ENCODE measurements at places on chromosomes 3 and 15.

GRCh38 chr3:177283983-177284382 is 86.7 kb upstream of the TBL1XR1 start:
- DNase-seq = no peak

DNA sequence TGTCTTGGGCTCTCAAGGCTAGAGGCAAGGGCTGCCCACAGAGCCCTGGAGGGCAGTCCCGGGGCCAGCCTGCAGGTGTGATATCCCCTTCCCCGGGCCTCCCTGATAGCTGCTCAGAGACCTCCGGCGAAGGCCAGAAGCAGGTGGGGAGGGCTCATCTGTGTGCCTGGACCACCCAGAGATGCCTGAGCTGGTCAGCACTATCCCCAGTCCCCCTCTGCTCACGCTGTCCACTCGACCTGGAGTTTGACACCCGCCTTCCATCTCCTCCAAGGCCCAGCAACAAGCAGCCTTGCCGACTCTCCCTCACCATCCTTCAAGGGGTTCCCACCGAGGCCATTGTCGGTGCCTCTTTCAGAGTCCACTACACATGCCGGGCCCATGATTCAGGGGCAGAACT is 39.4 kb downstream of the DNAH1 start:
- no peak for DNase-seq

DNA sequence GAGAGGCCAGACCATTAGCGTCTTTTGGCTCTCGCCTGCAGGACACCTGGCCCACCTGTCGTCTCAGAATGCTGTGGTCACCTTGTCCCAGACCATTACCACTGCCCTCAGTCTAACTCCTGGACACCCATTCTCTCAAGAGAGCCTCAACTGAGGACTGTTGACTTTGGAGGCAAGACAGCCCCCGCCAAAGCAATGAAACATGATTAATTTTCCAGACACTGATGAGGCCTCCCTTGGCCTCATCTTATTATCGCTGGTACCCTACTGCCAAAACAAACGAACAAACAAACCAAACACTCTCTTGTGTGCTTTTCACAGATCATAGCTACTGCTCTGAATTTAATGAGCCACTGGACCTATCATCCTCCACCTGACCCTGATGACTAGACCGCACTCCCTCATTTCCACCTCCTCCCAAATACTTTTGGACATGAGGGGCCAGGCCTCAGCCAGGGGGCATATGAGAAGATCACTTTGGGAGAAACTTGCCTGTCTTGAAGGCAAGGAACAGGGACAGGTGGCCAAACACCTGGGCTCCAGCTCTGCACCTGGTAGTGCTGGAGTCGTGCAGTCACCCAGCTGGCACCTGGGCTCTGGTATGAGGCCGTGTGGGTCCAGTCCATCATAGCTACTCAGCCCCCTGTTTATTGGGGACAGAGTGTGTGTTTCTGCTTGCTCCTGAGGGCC is 27.6 kb downstream of the ALS2CL start:
- no peak for DNase-seq

DNA sequence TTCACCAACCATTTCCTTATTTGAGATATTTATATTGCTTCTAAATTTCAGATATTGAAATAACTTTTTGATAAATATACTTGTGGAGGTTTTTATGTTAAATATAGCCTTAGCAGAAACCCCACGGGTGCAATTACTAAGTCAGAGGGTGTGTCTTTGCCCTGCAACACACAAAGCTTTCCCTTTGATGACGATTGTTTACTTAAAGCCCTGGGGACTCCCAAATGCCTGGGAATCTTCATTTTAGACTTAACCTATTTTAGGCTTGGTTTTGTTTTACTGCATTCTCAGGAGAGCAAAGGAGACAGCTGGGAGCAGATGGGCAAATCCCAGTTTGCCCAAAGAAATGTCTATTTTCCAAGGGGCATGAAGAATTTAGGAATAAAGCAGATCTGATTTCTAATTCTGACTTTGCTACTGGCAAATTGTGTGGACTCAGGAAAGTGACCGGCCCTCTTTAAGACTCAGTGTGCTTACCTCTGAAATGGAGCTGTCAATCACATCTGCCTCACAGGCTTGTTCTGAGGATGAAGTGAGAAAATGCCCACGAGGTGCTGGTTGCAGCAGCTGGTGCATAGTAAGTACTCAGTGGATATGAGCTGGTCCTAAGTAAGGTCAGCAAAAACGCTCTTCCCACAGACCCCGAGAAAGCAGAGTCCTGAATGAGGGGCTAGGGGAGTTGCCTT is 49.3 kb upstream of the CA12 start:
- DNase-seq = no peak

DNA sequence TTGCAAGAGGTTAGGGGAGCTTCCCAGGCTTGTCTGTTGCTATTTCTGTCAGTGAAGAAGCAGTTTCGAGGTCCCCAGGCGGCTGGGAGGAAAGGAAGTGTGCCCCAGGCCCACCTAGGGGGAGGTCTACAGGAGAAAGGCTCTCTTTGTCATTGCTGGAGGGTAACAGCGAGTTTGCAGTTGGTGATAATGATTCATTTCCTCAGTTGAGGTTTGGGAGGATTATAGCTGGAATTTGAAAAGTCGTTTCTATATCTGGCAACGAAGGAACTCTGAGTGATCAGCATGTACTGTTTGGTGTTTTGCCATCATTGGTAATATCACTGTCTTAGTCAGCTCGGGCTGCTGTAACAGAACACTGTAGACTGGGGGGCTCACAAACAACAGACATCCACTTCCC is 65.5 kb upstream of the UBE3A start:
- DNase-seq = no peak

DNA sequence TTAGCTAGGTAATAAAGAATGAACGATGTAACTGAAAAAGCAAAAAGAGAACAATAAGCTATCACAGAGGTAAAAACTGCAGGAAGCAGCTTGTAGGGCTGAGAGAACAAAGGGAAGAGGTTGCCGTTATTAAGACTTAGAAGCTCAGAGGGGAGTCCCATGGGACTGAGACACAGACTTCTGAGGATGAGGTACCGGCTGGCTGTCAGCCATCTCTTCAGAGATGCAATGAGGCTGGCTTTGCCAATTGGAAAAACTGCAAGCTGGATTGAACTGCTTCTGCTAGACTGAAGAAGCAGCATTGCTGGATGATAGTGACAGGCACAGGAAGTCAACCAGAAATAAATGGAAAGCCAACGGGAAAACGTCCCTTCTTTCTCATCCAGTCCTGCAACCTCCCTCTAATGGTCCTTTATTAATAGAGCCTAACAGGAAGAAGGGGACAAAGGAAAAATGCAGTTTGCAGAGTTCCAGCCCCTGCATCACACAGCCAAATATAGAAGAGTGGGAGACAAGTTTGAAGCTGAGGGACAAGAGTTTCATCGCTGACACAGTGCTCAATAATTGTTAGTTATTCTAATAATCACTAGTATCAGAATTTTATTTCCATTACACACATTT is 21.1 kb upstream of the KLHL6 start:
- peak; percentile 39 for DNase-seq

- DNase-seq = no peak
These were observed 19.3 kb upstream of the TTBK2 start for GRCh38 chr15:42939841-42940240.

GRCh38 chr15:39433376-39433775 is 147.5 kb upstream of the THBS1 start:
- no peak for DNase-seq

DNA sequence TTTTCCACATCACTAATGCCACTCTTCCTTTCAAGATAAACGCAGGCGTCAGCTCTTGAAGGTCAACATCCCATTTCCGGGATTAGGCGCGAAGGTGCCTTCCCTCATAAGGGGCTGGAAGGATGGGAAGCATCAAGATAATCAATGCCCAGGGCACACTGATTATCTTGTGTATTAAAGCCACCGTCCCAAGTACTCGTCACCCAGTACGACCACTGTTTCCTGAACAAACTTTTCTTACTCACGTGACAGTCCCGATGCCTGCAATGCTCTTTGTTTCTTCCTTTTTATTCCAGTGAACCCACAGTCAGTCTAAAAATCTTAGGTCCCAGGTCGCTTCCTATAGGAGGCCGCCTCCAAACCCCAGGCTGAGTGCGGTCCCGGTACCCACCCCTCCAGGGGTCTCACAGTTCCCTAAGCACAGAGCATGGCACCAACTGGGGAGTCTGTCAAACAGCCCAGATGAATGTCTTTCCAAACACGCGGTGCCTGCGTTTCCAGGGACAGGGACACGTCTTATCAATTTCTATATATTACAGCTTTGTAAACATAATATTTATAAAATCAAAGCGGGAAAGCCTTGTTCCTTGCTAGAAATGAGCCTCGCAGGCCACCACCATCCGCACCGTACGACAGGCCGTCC is 589 bp downstream of the ANAPC13 start:
- no peak for DNase-seq

DNA sequence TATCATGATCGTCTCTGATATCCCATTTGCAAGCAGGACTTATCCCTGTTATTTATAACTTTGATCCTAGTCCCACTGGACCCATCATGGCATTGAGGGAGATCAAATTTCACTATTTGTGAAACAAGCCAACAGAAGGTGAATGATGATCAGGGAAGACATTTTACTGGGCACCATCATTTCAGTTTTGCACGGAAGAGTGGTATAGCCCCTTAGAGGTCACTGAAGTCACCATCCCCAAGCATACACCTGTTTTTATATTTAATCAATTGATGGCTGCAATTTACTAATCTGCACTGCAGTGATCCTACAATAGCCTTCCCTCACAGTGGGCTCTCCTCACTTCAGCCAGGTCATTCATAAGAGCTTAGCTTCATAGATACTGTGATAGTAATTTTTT is 132.4 kb downstream of the FHIT start:
- DNase-seq = no peak

GRCh38 chr3:171781711-171782127 is 28.6 kb downstream of the PLD1 start:
- no peak for DNase-seq

DNA sequence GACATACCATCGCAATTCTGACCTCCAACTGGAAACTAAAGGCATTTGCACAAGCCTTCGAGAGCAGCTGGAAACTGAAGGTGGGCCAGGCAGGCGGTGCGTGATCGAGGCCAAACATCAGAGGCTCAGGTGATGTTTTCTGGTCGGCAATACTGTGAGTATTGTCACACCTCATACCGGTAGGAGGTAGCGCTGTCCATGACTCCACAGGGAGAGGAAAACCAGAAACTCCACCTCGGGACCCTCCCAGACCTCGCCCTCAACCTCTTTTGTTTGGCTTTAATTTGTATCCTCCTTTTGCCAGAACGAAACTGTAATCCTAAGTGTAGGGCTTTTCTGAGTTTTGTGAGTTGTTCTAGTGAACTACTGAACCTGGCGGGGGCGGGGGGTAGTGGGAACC is 43.6 kb downstream of the LDHAL6B start:
- DNase-seq = no peak

- no peak for DNase-seq
These were observed 341.5 kb upstream of the DNAJC19 start for GRCh38 chr3:181330821-181331563.

DNA sequence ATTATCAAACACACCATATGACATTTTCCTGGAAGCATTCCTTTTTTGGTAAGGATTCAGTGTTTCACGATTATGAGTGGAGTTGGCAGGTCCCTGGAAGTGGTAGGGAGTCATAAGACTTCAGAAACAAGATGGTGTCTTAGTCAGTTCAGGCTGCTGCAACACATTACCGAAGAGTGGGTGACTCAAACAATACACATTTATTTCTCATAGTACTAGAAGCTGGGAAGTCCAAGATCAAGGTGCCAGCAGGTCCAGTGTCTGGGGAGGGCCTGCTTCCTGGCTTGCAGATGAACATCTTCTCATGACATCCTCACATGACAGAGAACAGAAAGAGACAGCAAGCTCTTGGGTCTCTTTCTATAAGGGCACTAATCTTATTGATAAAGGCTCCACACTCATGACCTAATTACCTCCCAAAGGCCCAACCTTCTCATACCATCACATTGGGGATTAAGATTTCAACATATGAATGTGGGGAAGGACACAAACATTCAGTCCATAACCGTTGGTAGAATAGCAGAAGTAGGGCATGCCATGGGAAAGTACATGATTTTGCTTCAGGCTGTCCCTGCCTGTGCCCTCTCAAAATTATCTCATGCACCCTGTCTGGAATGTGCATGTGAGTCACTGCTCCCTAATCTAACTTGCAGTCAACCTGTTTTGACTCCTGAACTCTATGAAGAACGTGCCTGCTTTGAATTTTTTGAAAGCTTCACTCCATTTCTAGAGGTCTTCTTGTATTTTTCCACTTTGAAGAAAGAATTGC is 72.5 kb downstream of the GTPBP8 start:
- DNase-seq = no peak

DNA sequence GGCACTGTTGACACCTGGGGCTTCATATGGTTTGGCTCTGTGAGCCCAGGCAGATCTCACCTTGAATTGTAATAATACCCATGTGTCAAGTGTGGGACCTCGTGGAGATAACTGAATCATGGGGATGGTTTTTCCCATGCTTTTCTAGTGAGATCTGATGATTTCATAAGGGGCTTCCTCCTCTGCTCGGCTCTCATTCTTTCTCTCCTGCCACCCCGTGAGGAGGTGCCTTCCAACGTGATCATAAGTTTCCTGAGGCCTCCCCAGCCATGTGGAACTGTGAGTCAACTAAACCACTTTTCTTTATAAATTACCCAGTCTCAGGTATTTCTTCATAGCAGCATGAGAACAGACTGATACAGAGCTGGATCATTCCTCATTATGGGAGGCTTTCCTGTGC is 655.9 kb upstream of the ADAMTS9 start:
- no peak for DNase-seq

- DNase-seq = no peak
These were observed 544.3 kb downstream of the GBE1 start for GRCh38 chr3:81217101-81217500.

DNA sequence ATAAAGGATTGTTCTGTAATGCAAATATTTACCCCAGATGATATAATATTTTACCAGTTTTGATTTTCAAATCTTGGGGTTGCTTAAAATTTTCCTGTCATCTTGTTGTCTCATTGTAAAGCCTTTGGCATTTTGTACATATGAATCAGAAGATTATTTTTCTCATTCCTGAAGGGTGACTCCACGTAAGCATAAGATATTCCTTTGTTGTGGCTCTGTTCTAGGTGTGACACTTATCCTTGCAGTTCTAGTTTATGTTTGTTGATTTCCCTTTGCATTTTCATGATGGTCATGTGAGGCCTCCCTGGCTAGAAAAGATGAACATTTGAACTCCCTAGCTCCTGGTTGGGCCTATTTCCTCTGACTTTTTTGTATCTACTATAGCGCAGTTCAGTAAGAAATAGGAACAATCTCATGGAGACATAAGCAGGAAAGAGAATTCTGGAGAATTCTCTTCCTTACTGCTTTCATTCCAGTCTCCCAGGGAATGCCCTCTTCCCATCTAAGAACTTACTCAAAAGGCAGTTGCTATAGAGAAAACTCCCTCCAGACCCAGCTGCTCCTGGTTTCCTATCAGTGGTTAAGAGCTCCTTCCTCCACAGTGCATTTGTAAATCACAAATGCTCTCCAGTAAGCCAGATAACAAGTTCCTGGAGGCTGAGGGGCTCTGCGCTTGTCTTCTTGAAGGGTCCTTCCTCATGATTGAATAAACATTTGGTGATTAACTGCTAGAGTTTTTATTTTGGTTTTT is 124.7 kb downstream of the WNT5A start:
- DNase-seq = no peak

DNA sequence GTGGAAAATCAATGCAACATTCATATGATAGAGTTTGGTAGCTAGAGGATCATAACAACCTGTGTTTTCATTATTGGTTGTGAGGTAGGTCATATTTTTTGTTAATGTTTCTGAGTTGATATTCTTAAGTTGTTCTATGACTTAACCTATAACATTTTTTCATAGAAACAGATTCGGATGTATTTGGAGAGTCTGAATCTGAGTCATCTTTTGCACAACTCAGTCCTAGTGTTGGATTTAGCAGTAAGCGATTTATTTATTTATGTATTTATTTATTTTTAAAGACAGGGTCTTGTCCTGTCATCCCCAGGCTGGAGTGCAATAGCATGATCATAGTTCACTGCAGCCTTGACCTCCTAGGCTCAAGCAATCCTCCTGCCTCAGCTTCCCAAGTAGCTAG is 292.8 kb upstream of the ZNF717 start:
- no peak for DNase-seq
